ENCODE measurements at places on chromosomes 16 and 17.

DNA sequence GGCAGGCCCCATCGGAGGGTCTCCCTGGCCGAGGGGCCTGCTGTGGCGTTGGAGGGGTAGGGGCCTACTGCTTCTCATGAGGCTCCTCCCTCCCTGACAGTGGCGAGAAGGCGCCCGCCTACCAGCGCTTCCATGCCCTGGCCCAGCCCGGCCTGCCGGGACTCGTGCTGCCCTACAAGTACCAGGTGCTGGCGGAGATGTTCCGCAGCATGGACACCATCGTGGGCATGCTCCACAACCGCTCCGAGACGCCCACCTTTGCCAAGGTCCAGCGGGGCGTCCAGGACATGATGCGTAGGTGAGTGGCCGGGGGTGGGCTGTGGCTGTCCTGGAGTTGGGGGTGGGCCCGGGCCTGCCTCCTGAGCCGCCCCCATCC is 1.7 kb downstream of the CDT1 start:
- DNase-seq, result no peak

GRCh38 chr17:79177877-79178276 is 103.3 kb downstream of the ENGASE start:
- DNase-seq, result no peak

- no peak for DNase-seq
Measured at GRCh38 chr16:30555315-30556124, 2.7 kb downstream of the ZNF764 start.

DNA sequence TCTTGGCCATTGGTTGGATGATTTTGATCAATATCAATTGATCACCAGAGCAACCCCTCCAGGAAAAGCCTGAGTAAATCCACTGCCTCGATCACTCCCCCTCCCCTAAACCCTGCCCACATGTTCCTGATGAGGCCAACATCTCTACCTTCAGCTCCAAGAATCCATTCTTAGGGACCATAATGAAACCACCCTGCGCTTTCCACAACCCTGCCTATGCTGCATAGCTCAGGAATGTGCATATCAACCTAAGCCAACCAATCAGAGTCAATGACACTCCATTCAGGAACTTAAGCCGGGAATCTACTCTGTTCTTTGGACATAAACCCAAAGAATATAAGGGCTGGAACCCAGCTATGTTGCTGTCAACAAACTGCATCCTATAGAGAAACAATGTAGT is 86.3 kb downstream of the MYH11 start:
- DNase-seq, result no peak

DNA sequence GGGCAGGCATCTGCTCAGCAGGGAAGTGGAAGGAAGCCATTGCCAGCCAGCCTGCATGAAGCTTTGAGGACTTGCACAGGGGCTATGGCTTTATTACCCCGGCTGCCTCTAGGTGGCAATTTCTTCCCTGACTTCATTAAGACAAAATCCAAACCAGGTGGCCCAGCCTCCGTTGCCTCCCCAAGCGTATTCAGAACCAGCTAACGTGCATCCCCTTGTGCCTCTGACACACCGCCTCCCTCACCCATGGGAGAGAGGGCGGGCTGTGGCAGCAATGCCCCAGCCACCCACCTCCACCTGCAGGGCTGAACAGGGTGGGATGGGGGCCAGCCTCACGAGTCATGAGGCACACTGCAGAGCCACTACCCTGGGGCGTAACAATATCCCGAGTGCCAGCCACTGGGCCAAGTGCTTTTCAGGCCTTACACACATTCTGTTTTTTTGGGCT is 6.8 kb downstream of the KIFC3 start:
- DNase-seq, result no peak

GRCh38 chr17:54172985-54173316 is 350.2 kb downstream of the KIF2B start:
- DNase-seq, result no peak

DNA sequence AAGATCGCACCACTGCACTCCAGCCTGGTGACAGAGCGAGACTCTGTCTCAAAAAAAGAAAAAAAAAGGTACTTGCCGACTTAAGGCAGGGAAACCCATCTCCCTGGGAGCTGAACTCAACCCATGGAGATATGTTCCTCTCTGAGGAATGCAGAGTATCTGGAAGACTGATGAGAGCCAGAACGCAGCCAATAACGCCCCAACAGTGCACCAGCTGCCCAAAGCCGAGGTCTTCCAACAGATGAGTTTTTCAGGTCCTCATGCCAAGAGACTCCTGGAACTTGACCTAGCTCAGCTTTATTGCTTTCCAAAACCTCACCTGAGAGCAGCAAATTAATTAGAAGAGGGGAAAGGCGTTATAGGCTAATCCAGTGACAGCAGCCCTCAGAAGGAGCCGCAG is 9.4 kb downstream of the ELAC2 start:
- no peak for DNase-seq

GRCh38 chr16:10613785-10614485 is 33.5 kb upstream of the EMP2 start:
- no peak for DNase-seq

DNA sequence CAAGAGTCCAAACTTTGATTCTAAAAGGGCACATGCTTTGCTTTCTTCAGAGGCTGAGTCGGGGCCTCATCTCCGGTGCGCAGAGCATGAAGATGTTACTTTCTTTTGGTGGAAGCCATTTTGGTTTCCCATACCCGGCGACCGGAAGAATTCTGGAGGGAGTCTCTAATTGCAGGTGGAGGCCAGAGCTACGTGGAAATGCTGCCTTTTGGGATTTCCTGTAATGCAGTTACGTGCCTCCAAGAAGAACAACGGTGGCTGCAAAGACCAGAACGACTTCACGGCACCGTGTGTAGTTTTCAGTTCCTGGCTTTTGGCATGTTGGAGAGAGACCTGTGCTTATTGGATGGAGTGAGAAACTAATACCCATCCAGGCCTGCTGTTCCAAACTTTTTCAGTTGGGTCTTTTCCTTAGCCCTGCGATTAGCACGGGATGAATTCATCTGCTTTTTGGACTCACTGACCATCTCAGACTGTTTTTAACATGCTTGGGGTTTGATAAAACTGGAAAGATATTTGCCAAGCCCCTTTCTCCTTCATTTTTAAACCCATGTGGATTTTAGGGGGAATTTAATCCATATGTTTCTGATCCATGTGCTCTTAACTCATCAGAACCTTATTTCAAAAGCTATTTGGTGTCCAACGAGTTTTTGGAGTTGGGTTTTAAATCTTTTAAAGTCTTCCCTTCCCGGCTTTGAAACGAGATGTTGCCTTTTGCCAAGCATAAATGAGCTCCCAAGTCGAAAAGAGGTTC is 19.0 kb downstream of the FOXL1 start:
- no peak for DNase-seq

- no peak for DNase-seq
Measured at GRCh38 chr16:68423771-68424170, 24.5 kb downstream of the SMPD3 start.

GRCh38 chr17:32777436-32777835 is 99.5 kb downstream of the MYO1D start:
- DNase-seq, result no peak

DNA sequence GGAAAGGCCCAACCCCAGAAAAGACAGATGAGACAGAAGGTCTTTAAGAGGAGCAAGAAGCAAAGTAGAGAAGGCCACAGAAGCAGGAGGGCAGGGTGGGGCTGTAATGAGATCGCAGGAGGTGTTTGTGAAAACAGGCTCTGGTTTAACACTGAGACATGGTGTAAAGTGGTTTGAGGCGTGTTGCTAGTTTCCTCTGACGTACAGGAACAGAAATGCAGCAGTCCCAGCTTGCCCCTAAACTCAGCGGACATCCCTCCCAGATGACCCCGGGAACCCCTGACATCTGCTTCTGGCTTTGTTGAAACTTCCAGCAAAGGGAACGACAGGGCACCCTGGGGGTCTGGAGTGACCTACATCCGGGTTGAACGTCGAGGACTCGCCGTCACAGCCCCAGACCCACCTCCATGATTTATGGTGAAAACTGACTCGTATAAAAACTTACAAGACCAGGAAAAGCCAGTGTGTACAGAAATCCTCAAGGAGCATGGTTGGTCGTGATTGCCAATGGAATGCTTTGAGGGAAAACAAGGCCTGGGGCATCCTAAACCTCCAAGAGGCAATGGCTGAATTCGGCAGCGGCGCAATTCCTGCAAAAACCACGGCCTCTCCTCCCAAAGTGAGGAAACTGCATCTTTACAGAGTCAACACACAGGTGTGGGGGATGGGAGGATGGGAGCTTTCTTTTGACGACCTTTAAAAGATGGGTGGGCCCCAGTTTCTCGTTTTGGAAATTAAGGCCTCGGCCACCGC is 25.8 kb downstream of the LITAF start:
- no peak for DNase-seq

DNA sequence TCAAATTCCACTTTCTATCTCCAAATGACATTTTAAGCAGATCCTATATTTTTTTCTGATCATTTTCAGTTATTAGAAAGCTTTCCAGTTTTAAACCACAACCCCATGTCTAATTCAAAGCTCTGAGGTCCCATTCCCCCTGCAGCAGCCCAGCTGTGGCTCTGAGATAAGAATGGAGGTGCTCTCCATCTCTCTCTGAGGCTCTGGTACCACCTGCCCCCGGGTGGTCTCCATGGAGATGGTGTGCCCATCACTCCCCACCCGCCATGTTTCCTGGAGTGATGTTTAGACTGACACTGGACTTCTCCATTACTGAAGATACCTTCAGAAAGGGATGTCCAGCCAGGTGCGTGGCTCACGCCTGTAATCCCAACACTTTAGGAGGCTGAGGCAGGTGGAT is 68.1 kb upstream of the SEC14L1 start:
- no peak for DNase-seq

GRCh38 chr17:78271419-78272170 is 40.2 kb downstream of the TMEM235 start:
- no peak for DNase-seq

GRCh38 chr16:57462978-57463362 is 491 bp downstream of the POLR2C start:
- no peak for DNase-seq

- no peak for DNase-seq
Measured at GRCh38 chr17:4501295-4501949, 2.7 kb downstream of the SPNS2 start.

GRCh38 chr17:21272881-21273792 is 11.4 kb upstream of the MAP2K3 start:
- no peak for DNase-seq

GRCh38 chr16:27685807-27686206 is 135.9 kb downstream of the KATNIP start:
- no peak for DNase-seq

DNA sequence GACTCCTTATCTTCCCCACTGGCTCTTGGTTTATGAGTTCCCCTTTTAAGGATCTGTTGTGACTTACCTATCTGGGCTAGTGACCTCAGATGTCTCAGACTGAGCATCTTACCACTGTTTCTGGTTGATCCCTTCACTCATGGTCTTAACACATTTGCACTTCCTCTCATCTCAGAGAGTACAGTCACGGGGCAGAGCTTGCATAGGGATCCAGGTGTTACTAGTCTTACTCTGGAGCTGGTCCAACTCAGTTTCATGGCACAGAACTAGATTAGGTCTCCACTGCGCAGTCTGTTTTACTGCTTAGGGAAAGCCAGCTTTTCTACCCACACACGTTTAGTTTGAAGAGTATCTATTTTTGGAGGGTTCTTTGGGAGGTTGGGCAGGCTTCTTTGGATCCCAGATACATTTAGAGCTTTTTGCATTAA is 10.2 kb downstream of the GABARAPL2 start:
- no peak for DNase-seq

GRCh38 chr17:19018600-19018950 is 14.0 kb upstream of the FAM83G start:
- no peak for DNase-seq

DNA sequence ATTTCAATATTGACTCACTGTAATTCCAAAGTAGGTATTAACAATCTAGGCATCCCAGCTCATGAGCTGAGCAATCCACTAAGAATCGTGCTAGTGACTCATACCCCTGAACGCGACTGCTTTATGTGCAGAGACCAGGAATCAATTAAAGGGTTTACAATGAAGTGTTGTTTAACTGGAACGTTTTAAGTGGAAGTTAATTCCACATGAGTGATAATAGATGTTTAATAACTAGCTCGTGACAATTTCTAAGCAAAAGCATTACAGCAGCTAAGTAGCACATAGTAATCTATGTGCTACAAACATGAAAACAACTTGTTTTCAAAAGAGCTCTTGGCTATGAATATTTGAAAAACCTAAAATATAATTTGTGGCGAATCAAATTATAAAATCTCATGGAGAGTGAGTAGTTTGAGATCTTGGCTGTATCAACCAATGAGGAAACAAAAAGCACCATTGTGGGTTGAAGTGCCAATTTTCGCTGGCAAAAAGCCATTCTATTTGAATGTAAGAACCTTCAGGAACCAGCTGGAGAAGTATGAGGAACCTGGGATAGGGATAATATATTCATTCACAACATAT is 9.4 kb downstream of the GJC1 start:
- DNase-seq, result no peak
